Vagina (tissue), 2 donors: ENCODE measurements at places on chromosomes 2 and 18. TPM values are rescaled to one million over a fixed set of nuclear protein-coding genes. Genes with fewer than 3 reads are reported as not detected.

- no peak overlapping the region for H3K27ac ChIP-seq
- no peak overlapping the region for H3K4me3 ChIP-seq
- no peaks in the 10 kb centered on the region for H3K27me3 ChIP-seq
Observed at GRCh38 chr2:132581991-132582738, 87.8 kb downstream of the LYPD1 start.

DNA sequence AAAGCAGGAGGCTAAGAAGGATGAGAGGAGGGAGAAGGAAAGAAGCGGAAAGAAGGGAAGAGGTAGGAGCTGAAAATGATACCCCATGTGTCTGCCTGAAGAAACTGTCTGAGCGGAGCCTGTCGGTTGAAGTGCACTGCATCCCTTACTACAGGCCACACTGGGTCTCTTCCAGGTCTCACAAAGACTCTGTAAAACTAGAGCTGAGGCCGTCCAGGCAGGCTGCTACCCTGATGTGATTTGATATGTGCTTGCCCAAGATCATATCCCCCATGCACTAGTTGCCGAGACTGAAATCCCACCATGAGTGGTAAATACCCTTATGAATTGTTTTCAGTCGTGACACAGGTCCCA, 134.4 kb downstream of the MAIP1 start:
- H3K4me3 ChIP-seq: no peak overlapping the region
- no peak for DNase-seq

DNA sequence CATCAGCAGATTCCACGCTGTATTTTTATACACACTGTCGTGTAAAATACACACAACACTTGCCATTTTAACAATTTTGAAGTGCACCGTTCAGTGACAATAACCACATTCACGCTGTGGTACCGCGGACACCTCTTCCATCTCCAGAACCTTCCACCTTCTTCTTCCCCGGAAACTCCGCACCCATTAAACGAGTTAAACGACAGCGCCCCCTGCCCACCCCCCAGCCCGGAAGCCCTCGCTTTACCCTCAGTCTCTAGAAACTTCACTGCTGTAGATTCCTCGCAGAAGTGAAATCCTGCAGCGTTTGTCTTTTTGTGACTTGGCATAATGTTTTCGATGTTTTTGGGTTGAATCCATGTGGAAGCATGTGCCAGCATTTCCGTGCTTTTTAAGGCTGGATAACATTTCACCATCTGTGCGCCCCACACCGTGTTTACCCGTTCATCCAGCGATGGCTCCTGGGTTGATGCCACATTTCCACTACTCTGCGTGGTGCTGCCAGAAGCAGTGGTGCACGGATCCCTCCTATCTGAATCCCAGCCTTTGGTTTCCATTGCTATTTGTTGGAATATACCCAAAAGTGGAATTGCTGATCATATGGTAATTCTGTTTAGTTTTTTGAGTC, 32.0 kb upstream of the TMEM18 start:
- H3K27me3 ChIP-seq: no peaks in the 10 kb centered on the region
- H3K4me3 ChIP-seq: no peak overlapping the region
- no peak overlapping the region for H3K27ac ChIP-seq

- H3K27me3 ChIP-seq: no peaks in the 10 kb centered on the region
- no peak overlapping the region for H3K4me3 ChIP-seq
- no peak overlapping the region for H3K27ac ChIP-seq
- DNase-seq: no peak
Observed at GRCh38 chr2:38122344-38122743, 46.4 kb upstream of the CYP1B1 start.

- H3K4me1 ChIP-seq: no peaks in the 10 kb centered on the region
- H3K36me3 ChIP-seq: no peaks in the 10 kb centered on the region
- H3K27me3 ChIP-seq: no peaks in the 10 kb centered on the region
- DNase-seq: no peak
Observed at GRCh38 chr2:233092432-233093165, 32.5 kb downstream of the INPP5D start.

CHN1 gene
- total RNA-seq: 9.6 TPM

GPAT2 gene
- 1.2 TPM for total RNA-seq
